ENCODE measurements at places on chromosomes 7 and 10.

DNA sequence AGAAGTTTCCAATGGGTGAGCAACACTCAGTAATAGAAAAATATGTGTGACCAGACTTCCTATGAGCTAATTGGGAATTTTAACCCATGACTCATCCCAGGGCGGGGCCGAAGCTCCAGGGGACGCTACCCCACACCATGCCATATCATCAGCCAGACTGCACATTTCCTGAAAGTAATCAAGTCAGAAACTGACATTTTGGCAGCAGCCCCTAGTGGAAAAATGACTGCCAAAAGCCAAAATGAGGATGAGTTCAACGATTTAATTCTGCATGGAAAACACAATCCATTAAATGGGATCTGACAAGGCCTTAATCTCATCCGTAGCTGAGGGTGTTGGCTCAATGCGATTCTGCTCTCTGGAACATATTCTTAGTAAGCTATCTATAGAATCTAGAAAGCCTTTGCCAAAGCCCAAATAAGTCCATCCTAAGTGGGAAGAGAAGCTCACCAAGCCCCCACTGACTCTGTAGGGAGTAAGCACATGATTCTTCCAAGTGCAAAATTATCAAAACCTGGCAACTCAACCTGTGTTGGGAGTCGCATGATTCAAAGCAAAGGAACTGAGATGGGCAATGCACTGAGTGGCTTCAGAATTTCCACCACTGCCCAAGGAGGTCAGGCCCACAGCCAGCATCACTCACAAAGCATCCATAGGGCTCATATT, 93.1 kb upstream of the PDE1C start:
- peak; percentile 97 for DNase-seq

DNA sequence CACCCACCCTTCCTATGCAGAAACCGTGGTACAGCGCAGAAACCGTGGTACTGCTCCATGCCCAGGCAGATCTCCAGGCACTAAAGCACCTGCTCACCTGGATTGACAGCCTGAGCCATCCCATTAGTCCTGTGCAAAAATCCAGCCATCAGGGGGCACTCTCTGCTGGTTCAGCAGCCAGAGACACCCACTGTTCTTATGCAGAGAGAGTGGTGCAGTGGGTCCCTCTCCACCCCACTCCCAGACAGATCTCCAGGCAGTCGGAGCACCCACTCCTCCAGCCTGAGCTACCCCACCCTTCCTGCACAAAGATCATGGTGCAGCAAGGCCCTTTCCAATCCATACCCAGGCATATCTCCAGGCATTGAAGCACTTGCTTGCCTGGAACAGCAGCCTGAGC, 219.8 kb downstream of the CTNNA3 start:
- DNase-seq: no peak

DNA sequence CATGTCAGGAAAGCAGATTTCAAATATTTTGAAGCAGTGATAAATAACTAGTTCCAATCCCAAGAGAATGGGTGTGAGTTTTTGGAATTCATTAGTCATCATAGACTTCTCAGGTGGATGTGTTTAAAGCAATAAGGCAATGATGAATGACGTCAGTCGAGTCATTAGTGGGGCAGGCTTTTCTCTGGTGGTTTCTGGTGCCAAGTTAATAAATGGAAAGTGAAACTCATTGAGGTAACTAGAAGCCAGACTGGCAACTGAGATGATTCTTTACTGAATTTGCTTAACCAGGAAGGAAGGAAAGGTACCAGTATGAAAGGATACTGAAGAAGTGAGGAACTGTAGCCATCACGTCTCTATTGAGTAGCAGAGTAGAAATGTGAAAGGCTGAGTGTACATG, 311.0 kb downstream of the GPAM start:
- DNase-seq: no peak

- DNase-seq: no peak
Measured at GRCh38 chr7:26361637-26362036, 70.0 kb downstream of the SNX10 start.

DNA sequence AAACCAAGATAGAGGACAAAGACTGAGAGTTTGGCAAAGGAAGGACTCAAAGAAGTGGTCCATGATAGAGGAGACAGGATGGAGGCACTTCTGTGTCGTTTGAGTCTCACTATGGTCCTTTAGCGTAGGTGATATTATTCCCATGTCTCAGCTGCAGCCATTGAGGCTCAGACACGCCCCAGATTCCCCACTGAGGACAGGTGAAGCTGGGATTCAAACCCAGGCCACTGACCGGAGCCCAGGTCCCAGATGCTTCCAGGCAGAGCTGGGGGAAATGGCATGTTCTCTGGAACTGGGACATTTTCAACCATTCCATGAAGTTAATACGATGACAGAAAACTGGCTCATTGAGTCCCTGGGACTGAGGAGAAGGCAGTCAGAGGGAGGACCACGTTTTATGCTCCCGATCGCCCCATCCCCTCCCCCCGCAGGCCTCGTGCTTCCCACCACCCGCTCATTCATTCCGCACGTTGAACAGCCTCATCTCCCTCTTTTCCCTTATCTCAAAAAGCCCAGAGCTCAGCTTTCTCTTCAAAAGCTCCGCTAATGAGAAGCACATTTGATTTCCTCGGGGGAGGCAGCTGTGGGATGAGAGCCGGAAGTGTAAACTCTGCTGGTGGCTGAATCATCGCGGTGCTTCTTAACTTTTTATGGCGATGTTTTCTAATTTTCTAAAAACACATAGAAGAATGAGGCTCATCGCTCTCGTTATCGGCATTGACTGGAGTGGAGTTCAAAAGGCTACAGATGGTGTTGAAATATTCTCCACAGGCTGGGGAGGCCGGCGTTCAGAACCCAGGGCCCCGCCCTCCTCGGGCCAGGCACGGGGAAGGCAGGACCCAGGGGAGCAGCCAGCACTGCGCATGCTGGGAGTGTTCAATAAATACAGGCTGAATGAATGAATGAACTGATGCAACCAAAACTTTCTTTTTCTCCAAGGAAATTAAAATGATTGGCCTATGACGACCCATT, 64.0 kb downstream of the OAT start:
- peak; percentile 58 for DNase-seq

DNA sequence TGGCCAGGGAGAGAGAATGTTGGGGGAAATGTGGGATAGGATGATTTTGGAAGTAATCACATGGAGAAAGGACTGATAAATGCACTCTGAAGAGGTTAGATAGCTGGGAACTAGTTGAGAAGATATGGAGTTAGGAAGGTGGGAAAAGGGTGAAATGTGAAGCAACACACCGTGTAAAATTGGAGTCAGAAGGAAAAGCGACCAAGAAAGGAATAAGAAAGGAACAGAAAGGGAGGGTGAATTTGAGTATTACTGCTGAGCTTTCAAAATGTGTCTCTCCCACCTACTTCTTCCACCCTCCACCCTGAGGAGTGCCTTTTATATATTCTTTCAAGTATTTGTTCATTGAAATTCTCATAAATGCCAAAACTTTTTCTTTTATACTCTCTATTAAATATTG, 171.8 kb downstream of the BMPER start:
- no peak for DNase-seq

DNA sequence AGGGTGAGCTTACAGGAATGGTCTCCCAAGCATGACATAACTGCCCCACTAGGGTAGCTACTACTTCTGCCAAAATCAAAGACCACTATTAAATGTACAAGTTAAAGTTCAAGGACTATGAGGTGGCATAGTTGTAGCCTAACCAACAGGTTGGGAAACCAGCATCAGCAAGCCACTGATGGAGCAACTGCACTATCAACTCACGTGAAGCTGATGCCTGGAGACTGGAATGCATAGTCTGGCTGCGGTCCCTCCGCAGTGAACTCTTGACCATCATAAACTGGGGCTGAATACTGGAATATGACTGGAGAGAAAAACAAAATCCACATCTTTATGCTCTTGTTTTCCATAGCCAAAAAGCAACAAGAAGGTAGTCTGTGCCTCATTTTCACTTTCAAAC, 541.4 kb downstream of the DNAJB9 start:
- no peak for DNase-seq

- peak; percentile 43 for DNase-seq
Measured at GRCh38 chr10:105800641-105801040, 1159.6 kb downstream of the SORCS3 start.

DNA sequence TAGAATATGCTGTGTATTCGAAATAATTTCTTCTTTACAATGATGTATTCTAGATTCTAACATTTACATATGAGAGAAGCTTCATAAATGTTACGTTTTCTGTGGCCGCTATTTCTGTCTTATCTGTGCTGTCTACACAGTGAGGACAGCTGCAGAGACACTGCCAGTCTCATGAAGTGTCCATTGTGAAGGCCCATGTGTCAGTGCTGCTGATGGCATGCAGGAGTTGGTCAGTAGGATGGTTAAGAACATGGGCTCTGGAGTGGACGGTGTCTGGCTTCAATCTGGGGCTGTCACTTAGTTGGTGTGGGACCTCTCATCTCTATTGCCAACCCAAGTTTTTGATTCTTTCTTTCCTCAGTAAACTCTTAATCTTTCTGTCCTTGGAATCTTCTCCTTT, 137.3 kb downstream of the SDK1 start:
- DNase-seq: no peak

- DNase-seq: no peak
Measured at GRCh38 chr7:46550864-46551263, 629.8 kb upstream of the IGFBP3 start.

DNA sequence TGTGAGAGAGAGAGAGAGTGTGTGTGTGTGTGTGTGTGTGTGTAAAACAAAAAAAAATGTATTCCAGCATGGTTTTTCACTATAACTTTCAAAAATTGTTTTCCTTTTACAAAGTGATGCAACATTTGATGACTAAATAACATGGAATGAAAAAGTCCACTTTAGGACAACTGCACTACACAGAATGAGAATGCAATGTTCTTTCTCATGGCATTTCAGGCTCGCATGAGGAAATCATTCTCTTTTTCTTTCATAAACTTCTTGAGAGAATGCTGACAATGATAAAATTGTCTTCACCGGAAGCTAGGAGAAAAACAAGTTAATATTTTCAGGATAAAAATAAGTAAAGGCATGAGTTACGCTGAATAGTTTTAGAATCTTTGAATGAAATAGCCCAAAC, 53.7 kb downstream of the SLC16A12 start:
- DNase-seq: peak; percentile 98

- no peak for DNase-seq
Measured at GRCh38 chr10:86849181-86849894, 92.9 kb downstream of the BMPR1A start.

GRCh38 chr10:76034353-76035205, 603.2 kb downstream of the LRMDA start:
- peak; percentile 9 for DNase-seq

GRCh38 chr7:142876236-142876960, 9.1 kb downstream of the TRPV6 start:
- no peak for DNase-seq

- DNase-seq: no peak
Measured at GRCh38 chr10:114876169-114876568, 54.6 kb downstream of the FHIP2A start.

DNA sequence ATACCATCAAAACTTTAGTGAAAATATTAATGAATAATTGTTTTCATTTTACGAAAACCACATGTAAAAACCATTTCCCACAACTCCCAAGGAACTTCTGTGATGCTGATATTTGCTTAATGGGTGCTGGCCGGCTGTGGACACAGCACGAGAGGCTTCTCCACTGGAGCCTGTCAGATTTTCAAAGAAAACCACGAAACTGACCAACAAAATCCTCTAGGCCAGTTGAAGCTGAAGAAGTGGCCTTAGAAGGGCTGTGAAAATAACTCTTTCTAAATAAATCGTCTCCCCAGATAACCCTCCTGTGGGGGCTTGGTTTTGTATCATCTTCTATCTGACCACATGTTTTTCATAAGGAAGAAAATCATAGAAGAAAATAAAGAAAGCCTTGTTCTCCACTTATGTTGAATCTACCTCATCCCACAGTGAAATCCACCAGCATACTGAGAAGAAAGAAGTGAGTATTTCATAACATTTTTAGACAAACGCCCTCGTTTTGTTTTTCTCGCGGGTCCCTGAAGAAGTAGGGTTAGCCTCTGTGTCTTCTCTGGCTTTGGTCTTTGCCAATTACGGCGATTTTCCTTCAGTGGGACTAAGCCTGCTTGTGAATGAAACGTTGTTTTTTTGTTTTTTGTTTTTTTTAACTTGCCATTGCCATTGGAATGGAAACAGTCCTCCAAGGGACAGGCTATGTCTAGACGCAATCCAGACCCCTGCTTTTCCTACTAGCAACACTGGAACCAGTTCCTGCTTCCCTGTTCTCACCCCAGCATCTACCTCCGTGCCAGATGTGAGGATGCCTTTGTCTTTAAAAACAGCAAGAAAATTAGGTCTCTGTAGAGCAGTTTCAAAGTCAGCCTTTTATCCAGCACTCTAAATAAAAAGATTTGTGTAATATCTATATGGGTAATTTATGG, 123.9 kb downstream of the ADAM12 start:
- no peak for DNase-seq

- DNase-seq: no peak
Measured at GRCh38 chr7:143050931-143051330, 1.2 kb upstream of the OR6V1 start.

DNA sequence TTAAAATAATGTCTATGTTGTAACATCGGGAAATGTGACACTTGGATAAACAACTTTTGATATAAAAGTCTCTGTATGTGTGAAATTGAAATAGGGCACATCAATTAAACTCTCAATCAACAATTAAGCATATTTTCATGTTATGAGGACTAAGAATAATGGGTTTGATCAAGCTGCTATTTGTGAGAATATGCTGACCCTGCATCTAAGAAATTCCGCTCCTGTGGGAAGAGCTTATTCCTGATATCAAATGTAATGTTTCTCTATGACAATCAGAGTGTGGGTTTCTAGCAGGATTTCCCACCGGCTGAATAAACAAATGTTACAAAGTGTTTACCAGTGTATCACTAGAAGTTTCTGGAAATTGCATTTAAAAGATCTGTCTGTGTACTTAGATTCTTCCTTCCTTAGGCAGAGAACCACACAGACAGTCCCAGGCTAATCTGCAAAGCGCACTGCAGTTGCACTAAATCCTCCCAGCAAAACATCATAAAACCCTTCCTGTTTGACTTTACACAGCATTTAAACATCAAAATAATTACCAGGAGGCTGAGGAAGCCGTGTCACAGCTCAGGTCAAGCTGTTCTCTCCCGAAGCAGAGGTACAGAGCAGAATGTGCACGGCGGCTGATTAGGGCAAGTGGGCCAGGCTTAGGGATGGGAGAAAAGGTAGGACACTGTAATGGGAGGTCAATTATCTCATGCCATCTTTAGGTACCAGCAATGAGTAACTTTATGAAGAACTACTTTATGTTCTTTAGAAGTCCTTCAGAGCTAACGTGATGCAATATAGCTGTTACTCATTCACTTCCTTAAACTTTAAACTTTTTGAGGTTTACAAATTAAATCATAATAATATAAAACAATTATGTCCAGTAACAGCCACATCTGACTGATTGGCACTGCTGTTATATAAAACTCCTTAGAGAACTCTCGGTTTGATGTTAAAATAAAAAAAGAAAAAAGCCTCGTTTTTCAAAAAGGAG, 109.1 kb upstream of the CTTNBP2 start:
- DNase-seq: no peak

DNA sequence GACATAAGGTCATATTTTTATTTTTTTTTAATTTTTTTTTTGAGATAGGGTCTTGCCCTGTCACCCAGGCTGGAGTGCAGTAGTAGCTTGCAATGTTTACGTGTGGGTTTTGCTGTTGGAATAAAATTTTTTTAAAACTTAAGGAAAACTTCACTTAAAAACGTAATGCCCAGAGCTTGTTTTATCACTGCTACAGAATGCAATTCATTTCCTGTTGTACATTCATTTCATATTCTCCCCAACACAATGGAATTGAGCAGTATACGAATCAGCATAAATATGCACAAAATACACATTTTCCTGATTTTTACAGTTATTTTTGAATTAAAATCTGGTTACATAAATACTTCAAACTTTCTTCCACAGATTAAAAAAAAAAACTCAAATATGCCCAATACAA, 40.3 kb downstream of the RSU1 start:
- DNase-seq: no peak

GRCh38 chr10:516764-517163, 172.7 kb downstream of the DIP2C start:
- DNase-seq: no peak

Data from fibroblast of lung (primary cell).